ENCODE measurements at places on chromosomes 13 and 19. TPM values are rescaled to one million over a fixed set of nuclear protein-coding genes. Genes with fewer than 3 reads are reported as not detected.

GRCh38 chr13:106681536-106681935 is 113.6 kb upstream of the ARGLU1 start:
- DNase-seq, result no peak

DNA sequence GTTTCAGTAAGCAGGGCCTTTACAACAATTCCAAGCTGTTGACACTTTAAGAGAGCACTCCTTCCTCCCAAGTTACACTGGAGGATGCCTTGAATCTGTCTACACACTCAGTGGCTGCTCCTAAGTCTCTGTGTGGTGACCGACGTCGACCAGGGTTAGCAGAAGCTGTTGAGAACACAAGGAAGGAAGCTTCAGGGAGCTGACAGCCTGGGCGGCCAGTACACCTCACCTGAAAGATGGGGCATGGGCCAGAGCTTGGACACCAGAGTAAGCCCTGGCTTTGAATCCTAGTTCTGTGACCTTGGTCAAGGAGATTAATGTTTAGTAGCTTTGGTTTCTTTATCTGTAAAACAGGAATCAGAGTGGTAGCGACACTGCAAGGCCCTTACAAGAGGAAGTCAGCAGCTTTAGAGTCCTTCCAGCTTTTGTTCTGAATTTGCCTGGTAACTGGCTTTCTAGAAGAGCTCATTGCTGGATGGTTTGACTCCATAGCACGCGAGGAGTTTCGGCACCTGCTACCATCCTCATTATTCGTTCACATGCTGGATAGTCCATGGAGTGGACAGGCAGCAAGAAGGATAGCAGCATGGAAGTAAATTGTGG is 214.2 kb downstream of the FGF9 start:
- no peak for DNase-seq

- DNase-seq, result no peak
Measured at GRCh38 chr13:114089341-114089740, 43.1 kb downstream of the RASA3 start.

DNA sequence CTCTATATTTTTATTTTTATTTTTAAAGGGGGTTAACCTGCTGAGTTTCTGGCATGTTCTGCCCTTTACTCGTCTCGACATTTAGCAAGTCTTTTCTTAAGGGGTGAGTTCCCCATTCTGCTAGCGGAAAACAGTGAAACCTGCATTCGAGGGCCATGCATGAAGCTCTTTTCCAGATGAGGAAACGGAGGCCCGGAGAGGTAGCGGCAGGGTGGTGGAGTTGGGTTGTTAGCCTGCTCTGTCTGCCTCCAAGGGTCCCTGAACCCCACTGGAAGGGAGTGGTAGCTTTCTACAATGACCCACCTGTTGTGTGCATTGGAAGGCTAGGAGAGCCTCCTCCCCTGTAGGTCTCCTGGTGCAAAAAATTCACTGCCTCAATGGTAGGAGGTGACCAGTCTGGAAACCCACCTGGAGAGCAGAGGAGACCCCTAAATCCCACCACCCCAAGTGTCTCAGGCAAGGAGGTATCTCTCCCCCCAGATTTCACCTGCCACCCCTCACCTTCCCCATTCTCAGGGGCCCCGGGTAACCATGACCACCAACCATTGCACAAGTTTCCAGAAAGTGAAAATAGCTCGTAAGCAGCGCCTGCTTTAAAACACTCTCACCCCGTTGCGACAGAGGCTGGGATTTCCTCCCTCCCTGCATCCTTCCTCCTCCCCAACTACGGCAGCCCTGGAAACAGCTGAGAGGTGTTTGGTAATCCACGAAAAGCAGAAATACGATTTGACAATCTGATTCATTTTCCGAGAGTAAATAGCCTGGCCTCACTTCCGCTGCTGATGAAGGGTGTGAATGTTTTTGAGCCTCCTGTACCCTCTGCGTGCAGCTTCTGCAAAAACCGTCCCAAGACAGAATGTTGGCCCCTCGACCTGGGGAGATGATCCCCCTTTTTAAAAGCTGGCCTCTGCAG is 3.5 kb downstream of the KLF2 start:
- peak; percentile 82 for DNase-seq

DNA sequence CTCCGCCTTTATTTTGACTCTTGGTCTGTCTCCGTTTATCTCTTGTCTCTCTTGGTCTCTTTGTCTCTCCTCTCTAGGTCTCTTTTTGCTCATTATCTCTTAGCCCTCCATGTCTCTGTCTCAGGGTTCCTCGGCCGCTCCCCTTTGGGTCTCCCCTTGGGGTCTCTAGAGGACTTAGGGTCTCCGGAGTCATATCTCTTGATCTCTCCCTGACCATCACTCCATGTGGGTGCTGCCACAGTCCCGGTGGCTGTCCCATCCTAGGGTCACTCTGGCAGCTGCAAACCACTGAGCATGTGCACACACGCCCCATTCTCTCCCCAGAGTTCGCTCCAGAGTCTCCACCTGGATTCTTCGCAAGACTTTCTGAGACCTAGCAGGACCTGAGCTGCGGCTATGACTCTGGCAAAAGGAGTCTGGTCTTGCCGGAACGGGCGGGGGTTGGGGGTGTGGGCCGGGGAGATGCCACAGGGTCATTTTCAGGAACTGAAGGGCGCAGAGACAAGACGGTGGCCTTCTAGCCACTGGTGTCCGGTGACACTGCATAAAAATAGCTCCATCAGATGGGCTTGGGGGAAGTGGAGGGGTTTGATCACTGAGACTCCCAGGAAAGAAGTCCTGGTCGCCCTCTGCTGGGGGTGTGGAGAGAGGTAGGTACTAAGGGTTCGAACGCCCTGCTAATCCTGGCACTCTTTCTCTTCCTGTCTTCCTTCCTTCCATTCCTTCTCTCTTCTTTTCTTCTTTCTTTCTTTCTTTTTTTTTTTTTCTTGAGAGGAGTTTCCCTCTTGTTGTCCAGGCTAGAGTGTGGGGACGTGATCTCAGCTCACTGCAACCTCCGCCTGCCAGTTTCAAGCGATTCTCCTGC is 1.2 kb upstream of the KCNA7 start:
- no peak for DNase-seq

GRCh38 chr19:1361601-1362386 is 21.9 kb upstream of the NDUFS7 start:
- no peak for DNase-seq

- no peak for DNase-seq
Measured at GRCh38 chr19:38698225-38699026, 45.8 kb downstream of the CAPN12 start.

- no peak for DNase-seq
Measured at GRCh38 chr19:46393456-46394401, 19.6 kb downstream of the CCDC8 start.

DNA sequence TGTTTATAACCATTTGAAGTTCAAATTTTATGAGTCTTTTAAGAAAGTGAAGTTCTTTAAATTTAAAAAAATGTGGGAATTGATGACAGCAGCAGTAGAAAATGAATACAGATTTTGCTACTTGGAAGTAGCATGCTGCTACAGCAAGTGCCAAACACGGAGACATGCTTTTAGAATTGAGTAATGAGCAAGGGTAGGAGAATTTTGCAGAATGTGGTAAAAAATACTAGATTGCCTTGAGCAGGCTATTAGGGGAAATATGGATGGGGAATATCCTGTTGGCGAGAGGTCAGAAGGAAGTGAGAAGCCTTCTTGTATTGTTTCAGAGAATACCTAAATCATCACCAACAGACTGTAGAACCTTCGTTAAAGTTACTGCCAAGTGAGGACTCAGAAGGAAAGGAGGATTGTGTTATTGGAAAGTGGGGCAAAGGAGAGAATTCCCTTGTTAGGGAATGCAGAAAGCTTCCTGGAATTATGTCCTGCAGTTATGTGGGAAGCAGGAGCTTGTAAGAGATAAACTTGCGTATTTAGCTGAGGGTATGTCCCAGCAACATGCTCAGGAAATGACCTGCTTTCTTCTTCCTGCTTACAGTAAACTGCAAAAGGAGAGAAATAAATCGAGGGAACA is 32.4 kb upstream of the OXGR1 start:
- no peak for DNase-seq

- no peak for DNase-seq
Measured at GRCh38 chr19:49894879-49895565, 1.7 kb downstream of the IL4I1 start.

- DNase-seq, result no peak
Measured at GRCh38 chr19:11480715-11481533, at the start of gene ELAVL3. ELAVL3 (minus strand) TSS chr19:11481046; CDS start chr19:11480608, 438 bp downstream.

DNA sequence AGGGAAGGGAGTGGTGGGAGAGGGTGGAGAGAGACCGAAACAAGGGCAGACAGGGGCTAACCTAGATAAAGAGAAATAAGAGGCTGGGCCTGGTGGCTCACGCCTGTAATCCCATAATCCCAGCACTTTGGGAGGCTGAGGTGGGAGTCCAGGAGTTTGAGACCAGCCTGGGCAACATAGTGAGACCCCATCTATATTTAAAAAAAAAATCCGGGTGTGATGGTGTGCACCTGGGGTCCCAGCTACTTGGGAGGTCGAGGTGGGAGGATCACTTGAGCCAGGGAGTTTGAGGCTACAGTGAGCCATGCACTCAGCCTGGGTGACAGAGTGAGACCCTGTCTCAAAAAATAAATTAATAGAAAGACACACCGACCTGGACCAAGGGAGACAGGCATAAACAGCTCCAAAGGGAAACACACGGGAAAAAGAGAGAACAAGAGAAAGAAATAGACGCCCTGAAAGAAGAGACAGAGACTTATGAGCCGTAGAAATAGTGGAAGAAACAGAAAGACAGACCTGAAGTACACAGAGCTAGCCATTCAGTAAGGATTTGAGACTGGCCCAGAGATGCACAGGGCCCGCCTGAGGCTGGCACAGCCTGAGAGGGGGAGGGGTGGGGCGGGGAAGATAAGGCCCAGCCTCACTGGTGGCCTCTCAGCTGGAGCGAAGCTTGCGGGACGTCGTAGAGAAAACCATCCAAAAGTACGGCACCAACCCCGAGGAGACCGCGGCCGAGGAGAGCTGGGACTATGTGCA is 2.2 kb downstream of the CD37 start:
- no peak for DNase-seq

GRCh38 chr19:28703400-28703956 is 509.5 kb downstream of the UQCRFS1 start:
- DNase-seq, result no peak

- no peak for DNase-seq
Measured at GRCh38 chr13:32023698-32024097, 7.9 kb upstream of the FRY start.

DNA sequence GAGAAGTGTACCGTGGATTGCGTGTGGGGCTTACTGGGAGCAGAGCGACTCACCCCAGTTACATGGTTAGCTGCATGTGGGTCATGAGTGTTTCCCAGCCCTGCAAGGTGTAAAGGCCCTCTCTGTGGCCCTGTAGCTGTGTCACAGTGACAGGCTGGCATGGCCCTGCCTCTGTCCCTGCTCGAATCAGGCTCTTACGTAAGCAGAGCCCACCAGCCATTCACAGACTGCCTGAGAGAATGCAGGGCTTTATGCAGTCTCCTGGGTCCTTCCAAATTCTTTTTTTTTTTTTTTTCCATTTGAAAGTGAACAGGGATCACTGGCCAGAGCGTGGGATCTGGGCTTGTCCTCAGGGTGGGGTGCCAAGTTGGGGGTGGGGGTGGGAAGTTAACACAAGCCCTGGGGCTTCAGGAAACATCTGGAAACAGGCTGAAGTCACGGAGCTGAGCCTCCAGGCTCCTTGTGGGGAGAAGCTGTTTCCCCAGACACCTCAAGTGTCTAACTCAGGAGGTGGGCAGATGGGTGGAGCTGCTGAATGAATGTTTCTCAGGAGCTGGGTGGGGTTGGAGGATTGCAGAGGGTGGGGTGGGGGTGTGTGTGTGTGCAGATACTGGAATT is 13.4 kb downstream of the TECR start:
- DNase-seq, result no peak

- no peak for DNase-seq
Measured at GRCh38 chr19:49017041-49017665, at the start of gene LHB. LHB (minus strand) TSS chr19:49017091; CDS start chr19:49017081, 10 bp downstream.

The FGF21 gene
- not detected for polyA plus RNA-seq

The CHAF1A gene
- 29.1 TPM for polyA plus RNA-seq

The C5AR1 gene
- 5.8 TPM for polyA plus RNA-seq

The RNF225 gene
- polyA plus RNA-seq, result not detected

The ZNF578 gene
- polyA plus RNA-seq, result 5.9 TPM

The IGFL3 gene
- not detected for polyA plus RNA-seq

The LACC1 gene
- 3.7 TPM for polyA plus RNA-seq

Data from right lung (tissue), 10 donors.